ENCODE measurements at places on chromosomes 12 and 14.

GRCh38 chr14:90546767-90547166 lies 149.9 kb downstream of the CALM1 start:
- no peak for DNase-seq

DNA sequence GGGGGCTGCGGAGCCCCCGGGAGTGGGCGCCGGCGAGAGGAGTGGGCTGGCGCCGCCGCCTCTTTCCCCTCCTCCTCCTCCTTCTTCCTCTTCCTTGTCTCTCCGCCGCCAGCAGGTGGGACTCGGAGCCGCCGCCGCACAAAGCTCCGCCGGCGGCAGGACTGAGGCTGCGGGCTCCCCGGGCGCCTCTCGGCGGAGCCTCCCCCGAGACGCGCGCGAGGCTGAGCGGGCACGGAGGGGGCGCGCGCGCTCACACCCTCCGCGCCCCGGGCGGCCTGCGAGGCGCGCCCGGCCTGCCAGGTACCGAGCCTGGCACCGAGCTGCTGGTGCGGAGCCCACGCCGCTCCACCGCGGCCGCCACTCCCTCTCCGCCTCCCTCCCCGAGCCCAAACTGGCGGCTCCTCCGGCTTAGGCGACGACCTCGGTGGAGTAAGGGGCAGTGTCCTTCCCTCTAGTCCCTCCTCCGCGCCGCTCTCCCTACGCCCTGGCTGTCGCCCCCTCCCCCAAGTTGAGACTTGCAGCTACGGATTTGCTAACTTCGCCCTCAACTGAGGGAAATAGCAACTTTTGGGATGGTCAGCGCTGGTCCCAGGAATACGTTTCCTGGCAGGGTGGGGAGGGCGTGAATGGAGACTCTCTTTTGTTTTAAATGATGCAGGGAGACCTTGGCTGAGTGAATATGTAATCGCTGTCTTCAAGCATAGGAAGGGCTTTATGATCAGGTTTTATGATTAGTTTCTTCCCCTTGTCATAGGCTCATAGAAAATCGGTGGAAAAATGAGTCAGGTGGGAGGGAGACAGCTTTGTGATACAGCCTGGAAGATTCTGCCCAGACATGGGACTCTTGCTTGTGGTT lies 199.5 kb upstream of the CAND1 start:
- no peak for DNase-seq

DNA sequence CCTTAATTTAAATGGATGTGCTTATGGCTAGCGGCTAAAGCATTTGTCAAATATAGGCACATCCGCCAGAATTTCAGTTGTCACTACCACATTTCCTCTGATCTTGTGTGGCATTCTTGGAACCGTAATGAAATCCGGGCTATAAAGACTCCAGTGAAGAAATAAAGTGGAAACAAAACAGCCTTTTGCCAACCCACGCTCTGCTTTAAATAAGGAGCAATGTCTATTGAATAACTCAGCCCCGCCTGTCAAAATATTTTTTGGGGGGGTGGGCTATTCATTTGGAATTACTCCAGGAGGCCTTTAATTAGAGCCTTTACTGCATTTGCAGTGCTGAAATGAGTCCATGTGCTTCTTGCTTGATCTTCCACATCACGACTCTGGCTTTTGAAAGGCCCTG lies 179.6 kb upstream of the RPH3A start:
- no peak for DNase-seq

DNA sequence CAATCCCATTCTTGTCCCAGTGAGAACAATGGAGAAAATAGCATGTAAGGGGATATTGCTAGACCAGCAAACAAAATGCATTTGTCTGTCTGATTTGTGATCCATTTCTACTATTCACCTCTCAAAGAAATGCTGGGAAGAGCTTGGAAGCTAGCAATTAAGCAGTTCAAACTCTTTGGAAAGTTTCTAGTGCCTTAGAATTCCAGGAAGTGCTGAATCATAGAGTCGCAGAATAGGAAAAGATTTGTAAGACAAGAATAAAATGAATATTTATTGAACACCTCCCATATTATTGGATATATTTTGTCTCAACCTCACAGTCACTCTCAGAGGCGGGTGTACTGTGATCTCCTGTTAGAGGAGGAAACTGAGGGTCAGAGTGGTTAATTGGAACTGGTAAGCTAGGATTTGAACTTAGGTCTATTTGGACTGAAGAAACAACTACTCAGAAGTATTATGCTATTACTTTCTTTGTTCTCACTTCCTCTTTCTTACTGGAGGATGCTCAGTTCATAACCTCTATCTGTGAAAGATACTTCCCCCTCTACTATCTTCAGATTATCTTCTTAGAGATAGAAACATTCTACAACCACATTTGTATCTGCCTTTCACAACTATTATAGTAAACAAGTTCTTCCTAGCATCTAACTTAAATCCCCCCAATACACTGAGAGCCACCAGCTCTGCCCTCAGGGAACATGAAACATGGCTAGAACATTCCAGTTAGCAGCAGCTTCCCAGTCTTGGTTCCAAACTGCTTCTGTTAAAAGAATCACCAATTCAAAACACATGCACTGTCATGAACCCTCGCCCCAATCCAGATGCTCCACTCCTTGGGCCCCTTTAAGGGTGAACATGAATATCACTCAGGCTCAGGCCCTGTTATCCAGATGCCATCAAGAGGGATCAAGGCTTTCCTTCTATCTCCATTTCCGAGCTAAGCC lies 64.2 kb downstream of the DRAM1 start:
- no peak for DNase-seq

DNA sequence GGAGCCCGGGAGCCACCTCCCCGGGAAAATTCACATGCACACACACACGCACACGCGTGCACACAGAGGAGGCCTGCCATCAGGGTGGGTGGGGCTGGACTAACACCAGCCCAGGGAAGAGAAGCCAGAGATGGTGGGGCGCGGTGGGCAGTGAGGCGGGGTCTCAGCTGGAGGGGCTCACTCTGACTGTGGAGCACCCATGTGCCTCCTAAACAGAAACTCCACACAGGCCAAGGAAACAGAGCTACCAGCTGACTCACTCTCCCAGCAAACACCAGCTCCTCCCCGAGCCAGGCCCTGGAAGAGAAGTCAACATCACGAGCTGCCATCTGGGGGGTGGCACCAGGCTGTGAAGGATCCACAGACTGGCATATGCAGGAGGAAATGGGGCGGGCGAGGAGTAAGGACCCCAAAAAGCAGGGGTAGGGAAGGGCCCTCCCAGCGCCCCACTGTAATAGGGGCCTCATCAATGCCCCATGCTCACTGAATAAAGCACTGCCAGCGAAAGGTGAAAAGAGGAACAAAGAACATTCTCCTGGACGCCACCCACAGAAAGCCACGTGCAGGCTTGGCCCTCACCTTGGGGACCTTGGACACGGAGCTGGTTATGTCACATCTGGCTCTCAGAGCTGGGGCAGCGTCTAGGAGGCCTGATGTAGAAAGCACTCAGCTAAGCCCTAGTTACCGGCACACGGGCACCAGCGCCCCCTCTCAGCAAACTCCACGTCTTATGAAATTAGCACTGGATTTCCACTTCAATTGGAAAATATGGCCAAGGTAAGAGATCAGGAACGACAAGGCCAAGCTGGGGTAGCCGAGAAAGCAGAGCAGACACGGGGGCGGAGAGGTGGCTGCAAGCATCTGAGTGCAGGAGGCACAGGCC lies 8.4 kb upstream of the INF2 start:
- DNase-seq, result no peak

DNA sequence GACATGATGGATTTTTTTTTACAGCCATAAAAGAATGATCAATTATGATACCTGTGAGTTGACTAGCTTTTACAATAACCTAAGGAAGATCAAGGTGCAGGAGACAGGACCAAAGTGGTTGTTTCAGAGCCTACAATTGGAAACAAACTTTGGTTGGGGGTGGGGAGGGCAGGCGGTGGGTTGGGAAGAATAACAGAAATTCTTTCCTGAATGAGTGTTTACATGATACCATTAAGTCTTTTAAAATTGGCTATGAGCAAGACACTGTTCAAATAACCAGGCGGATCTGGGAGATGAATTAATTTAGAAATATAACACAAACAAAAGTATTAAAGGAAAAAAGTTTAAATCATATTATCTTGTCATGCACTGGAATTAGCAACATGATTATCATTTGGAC lies 7.2 kb downstream of the NFYB start:
- DNase-seq, result no peak

GRCh38 chr14:24178399-24179178 lies 6.7 kb downstream of the REC8 start:
- no peak for DNase-seq

DNA sequence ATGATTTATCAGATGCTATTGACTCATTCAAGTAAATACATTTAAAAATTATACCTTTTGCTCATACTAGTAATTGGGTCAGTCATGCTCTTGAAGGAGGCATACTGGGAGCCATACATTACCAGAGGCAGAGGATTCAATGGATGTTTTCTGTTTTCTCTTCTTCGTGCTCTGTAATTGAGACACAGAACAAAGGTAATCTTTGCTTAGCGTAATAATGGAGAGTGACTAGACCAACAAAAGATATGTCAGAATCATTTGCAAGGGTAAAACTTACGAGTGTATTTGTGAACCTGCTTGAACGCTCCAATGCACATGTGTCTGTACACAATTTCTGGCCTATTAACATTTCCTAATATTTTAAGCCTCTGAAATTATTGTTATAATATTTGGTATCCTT lies 296.4 kb downstream of the FOXG1 start:
- no peak for DNase-seq

GRCh38 chr14:69661194-69661537 lies 49.8 kb downstream of the SUSD6 start:
- DNase-seq, result no peak

- no peak for DNase-seq
These were observed 9.2 kb upstream of the PNMA1 start for GRCh38 chr14:73723406-73723796.

DNA sequence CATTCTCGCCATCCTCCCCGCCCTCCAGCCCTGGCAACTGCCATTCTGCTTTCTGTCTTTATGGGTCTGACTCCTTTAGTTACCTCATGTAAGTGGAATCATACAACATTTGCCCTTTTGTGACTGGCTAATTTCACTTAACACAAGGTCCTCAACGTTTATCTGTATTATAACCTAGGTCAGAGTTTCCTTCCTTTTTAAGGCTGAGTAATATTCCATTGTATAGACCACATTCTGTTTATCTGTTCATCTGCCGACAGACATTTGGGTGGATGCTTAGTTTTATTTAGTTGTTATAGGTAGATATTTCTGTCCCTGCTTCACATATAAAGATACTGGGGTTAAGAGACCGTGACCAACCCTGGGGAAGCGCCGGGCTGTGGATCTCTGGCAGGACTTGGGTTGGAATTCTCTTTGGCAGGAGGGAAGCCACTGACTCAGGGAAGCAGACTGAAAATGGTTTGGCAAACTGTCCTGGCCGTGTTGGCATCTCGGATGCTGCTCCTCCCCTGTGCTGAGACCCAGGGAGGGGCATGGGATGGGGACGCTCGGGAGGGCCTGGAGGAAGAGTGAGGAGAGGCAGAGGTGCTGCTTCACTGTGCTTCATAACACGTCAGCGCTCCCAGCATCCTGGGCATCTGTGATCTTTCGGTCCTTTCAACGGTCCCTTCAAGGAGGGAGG lies 38.9 kb downstream of the TEAD4 start:
- DNase-seq, result no peak

DNA sequence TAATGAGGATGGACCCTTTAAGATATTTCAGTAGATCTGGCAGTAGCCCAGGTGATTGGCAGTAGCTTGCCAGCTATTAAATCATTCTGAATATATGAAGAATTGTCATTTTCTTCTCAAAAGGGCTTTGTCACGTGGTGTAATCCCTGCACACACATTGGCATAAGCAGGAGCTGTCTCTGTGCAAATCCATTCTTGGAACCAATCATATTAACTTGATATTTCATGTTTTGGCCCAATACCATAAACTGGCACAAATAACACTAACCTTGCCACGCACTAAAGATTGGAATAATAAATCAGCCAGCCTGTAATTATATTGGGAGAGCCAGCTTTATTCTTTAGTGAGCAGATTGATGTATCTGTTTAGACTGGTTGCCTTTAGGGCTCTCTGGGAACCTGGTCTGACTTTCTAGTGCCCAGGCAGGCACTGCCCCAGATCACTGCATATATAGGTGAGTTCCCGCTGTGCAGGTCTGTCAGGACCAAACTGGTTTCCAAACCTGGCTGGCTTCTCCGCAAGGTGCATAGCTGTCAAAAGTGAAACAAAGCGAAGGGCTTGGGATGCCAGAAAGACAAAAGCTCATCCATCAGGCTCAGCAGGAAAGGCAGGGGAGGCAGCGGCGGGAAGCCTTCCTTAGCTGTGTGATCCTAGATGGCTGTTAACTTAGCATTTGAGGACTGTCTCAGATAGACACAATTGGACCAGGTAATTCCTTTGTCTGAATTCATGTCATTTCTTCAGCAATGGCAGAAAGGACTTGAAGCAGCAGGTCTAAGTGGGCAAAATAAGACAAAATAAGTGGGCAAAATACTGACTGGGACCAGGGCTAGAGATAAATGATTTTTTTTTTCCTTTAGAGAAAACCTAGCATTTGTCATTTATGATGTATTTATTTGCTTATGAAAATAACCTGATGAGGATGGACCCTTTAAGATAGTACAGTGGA lies 128.8 kb upstream of the DYRK2 start:
- DNase-seq, result no peak

GRCh38 chr12:69466867-69467266 lies 3.3 kb upstream of the FRS2 start:
- DNase-seq, result no peak

DNA sequence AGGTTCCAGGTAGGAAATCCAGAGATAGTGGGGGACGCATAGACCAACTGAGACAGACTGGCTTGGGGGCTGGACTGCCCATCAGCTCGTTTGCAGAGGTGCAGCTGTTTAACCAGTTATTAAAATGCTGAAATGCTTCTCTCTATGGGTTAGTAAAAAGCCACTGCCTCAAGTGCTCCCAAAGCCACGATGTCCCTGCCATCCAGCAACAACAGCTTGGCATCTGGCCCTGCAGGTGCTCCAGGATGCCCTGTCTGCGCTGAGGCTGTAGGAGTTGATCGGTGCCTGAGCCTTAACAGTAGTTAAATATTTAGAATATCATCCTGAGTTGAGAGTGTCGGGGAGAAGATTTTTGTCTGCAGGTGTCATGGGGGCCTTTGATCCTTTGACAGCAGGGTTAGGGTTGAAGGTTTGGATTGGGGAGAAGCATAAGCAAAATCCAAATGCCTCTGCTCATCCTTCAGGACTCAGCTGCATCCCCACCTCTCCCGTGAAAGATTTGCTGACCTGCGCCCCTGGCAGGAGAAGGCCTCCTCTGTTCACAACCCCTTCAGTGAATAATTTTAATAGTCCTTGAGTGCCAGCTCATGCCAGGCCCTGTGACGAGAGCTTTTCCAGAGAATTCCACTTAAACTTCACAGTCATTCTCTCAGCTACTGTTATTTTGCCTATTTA lies 127.3 kb upstream of the PWP1 start:
- DNase-seq, result no peak

GRCh38 chr14:65070471-65070976 lies 31.8 kb downstream of the MAX start:
- no peak for DNase-seq

Measured in stimulated activated CD8-positive, alpha-beta memory T cell treated with anti-CD3 and anti-CD28 coated beads, Interleukin-7, amount 100 ng/mL, for 48 hours (primary cell).